Esophagus squamous epithelium (tissue), 5 donors: ENCODE measurements at places on chromosomes 5 and 9. TPM values are rescaled to one million over a fixed set of nuclear protein-coding genes. Genes with fewer than 3 reads are reported as not detected.

GRCh38 chr9:136886610-136887597 is 588 bp downstream of the TRAF2 start:
- DNase-seq, result no peak

DNA sequence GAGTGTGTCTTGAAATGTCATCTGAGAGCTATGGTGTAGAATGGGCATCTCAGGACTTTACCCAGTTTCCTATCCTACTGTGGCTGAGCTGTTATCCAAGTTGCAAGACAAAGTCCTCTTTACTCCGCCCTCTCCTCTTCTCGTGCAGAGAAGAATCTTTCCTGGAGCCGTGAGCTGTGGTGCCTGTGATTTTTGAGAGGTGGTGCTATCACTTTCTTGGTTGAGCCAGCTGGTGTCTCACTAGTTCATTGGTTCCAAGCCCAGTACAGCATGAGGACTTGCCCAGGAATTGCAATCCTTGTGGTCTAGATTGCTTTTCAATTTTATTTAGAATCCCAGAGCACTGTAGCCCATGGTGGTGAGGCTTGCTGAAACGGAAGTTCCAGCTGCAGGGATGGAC is 2300.3 kb downstream of the MAT2B start:
- no peak for DNase-seq

- DNase-seq, result no peak
Observed at GRCh38 chr5:137191179-137191578, 307.9 kb downstream of the SPOCK1 start.

DNA sequence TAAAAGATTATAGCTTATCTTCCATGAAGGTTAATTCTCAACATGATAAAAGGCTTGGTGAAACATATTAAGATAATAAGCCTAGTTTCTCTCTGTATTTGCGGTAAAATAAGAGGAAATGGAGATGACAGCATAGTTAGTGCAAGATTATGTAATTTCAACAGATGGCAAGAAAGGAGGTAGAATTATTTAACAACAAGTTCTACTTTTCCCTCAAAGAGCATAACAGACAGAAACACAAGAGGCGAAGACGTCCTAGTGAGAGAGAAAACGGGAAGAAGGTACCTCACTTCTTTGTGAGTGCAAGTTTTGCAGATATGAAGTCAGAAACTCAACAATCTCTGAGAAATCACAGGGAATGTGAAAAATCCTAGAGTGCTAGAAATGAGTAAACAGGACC is 144.8 kb upstream of the ADCY2 start:
- DNase-seq, result no peak

DNA sequence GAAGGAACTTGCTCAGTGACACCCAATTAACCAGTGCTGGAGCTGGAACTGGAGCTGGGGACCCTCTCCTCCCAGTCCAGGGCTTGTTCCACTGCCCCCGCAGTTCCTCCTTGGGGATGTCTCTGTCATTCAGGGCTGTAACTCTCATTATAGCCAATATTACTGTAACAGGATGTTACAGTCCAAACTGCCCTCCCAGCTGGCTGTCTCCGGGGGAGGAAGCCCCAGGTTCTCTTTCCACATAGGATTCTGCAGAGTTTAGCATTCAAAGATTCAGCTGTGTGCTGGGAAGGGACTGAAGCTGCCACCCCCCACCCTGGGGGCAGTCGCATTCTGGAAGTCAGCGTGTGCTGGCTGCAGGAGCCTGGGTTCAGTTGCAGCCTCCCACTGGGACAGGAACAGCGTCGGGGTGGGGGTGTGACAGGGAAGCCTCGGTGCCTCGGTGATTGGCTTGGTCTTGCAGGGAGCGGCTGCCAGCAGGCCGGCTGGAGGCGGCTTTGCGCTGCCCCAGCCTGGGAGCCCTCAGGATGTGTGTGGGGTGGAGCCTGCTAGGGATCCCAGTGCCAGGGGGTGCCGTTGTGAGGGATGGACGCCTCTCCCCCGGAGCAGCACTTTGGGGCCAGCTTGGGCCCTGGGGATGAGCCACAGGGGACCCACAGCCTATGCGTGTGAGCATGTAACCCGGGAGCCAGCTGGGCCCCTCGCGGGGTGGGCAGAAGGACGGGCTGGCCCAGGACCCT is 101.1 kb downstream of the RGS3 start:
- no peak for DNase-seq

- no peak for DNase-seq
Observed at GRCh38 chr9:112921549-112921948, 30.9 kb upstream of the SLC46A2 start.

- DNase-seq, result no peak
Observed at GRCh38 chr9:127406799-127407491, 10.0 kb downstream of the SLC2A8 start.

- DNase-seq, result no peak
Observed at GRCh38 chr9:130446101-130446861, 1.5 kb downstream of the ASS1 start.

- DNase-seq, result no peak
Observed at GRCh38 chr5:10667431-10668057, 93.5 kb downstream of the DAP start.

DNA sequence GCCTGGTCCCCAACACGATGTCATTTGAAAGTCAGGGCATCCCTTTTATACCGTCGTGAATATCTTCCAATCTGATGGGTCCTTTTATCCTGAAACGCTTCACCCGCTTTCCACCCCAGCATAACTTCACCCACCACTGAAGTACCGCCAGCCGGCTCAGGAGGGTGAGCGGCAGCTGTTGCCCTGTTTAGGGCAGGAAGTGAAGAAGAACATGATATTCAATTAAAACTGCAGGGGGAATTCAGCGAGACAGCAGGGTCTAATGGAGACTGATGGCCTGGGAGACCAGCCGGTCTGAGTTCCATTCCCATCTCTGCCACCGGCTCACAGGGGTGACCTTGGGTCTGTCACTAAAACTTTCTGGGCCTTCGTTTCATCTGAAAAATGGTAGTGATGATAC is 68.2 kb upstream of the EGFLAM start:
- DNase-seq, result no peak

DNA sequence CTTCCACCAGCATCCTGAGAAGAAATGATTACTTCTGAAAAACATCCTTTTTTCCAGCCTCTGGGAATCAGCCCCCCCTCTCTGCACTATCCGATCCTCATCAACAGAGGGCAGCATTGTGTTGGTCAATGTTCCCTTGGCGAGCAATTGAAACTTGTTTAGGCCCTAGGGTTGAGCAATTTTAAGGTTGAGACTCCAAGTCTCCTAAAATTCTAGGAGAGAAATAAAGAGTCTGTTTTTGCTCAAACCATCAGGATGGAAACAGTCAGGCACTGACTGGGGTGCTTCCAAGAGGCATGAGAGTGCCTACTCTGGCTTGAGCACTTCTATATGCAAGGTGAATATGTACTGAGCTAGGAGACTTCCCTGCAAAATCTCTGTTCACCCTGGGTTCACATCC is 12.4 kb upstream of the CYFIP2 start:
- DNase-seq, result no peak

GRCh38 chr9:121285835-121286687 is 18.1 kb downstream of the GSN start:
- DNase-seq, result no peak

GRCh38 chr5:74446725-74447241 is 193.7 kb downstream of the ENC1 start:
- no peak for DNase-seq

GRCh38 chr5:40631236-40631635 is 48.5 kb upstream of the PTGER4 start:
- DNase-seq, result no peak

DNA sequence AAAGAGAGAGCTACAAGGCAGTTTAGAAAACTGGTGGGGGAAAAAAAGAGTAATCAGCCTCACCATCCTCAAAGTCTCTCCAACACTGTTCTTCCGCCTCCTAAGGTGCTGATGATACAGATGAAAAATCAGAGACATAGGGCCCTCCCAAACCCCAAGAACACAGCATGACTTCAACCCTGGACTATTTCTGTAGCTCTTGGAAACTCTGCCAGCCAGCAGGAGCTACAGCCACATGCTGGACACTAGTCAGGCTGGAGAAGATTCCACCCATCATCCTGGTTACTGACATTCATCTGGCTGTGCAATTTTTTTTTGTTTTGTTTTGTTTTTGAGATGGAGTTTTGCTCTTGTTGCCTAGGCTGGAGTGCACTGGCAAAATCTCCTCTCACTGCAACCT is 42.4 kb downstream of the OXCT1 start:
- no peak for DNase-seq

- no peak for DNase-seq
Observed at GRCh38 chr5:157275403-157275802, 9.5 kb downstream of the CYFIP2 start.

DNA sequence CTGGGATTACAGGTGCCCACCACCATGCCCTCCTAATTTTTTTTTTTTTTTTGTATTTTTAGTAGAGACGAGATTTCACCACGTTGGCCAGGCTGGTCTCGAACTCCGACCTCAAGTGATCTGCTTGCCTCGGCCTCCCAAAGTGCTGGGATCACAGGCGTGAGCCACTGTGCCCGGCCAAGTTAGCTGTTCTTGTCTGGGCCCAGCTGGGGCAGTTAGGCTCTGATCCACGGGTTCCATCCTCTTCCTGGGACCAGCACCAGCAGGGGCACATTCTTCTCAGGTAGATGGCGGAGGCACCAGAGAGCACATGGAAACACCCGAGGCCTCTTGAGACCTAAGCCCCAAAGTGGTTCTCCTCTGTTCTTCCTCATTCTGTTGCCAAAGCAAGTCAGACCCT is 281.6 kb downstream of the PBX3 start:
- DNase-seq, result no peak

- no peak for DNase-seq
Observed at GRCh38 chr5:148540647-148541046, 113.7 kb downstream of the HTR4 start.

DNA sequence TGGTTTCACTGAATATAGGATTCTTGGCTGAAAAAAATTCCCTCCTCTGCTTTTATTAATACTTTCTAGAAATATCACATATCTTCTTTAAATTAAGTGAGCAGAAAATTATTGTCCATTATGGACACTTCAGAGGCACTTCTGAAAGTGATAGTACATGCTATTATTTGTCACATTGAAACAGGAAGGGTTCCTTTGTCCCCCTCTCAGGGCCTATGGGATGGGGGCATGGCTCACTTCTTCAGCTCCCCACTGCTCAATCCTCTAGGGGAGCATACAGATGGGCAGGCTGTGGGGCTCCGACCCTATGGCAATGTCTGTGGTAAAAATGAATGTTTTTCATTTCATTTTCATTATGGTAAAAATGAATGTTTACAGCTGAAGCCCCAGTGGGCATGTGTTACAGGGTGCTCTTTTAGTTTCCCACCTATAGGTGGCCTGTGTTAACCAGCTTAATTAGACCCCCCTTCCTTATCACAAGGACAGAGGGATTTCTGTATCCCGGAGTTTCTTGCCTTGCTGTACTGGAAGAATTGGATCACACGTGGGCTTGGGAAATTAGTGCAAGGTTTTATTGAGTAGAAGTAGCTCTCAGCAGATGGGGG is 1225.2 kb downstream of the PTPRD start:
- DNase-seq, result no peak

- peak; percentile 71 for DNase-seq
Observed at GRCh38 chr5:66144074-66144833, at the start of gene SREK1. TSS of gene SREK1 (plus strand) at chr5:66144300. CDS start at chr5:66144377, 77 bp downstream.

- DNase-seq, result no peak
Observed at GRCh38 chr9:130666393-130667119, 2.2 kb downstream of the PRDM12 start.

DNA sequence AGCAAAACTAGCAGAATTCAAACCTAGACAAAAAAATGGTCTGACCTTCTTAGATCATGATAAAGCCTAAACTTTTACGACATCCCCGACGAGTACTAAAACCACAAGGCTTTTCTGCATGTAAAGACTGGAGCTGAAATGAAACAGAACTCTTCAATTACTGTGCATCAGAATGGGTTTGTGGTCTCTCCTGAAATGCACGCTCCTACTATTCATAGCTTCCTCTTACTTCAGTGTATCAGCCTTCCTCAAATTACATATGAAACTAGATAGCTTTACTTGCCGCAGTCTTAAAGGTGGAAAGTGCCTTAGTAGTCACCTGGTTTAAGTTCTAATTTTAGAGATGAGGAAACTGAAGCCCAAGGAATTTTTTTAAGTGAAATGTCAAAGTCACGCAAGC is 24.6 kb upstream of the MED10 start:
- DNase-seq, result no peak

DNA sequence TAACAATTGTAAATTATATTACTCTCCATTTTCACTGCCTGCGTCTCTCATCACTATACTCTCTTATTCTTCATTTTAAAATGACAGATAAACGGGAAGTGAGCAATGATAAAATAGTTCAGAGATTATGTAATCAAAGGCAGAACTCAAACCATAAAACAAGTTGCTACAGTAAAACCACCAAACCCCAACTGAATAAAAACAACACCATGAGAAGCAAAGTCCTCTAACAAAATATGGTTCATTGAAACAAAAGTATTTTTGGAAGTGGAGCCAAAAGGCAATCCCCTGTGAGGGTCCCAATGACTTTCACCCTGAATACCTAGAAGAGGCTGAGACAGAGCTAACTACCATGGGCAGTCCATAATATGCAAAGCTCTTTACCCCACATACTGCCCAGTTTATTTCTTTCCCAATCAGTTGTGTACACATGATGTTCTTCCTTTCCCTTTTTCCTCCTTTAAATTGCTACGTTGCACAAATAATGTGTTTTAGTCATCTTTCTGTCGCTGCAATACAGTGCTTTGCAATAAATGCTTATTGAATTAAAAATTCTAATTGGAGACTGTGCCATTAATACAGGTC is 64.0 kb upstream of the PTGER4 start:
- no peak for DNase-seq

GRCh38 chr5:87572090-87572489 is 159.4 kb upstream of the CCNH start:
- no peak for DNase-seq

- DNase-seq, result no peak
Observed at GRCh38 chr9:17025281-17025680, 109.6 kb upstream of the CNTLN start.

DNA sequence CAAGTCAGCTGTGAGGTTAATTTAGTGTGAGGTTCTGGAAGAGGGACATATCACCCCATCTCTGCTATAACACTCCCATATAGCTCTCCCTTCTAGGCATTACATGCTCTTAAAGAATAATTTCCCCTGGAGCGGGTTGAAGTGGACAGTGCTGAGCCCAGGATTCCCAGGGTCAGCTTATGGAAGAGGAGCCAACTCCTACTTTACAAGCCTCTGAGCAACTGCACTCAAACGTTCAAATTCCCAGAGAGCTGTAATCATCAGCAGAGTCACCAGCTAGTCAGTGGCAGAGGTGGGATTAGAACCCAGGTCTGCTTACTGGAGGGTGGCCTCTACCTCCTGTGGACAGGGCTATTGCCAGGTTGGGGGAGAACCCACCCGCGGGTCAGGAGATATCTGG is 1.4 kb downstream of the NEURL1B start:
- DNase-seq, result no peak

GRCh38 chr9:127717766-127718165 is 1.9 kb downstream of the TTC16 start:
- no peak for DNase-seq

CKMT2 gene
- total RNA-seq, result 2.1 TPM

SLC28A3 gene
- 2.3 TPM for total RNA-seq

ANP32B gene
- total RNA-seq, result 21.9 TPM

COL5A1 gene
- 4.0 TPM for total RNA-seq

GABRA6 gene
- not detected for total RNA-seq

OTULINL gene
- total RNA-seq, result 17.1 TPM

CCDC183 gene
- not detected for total RNA-seq
